CD4-positive, CD25-positive, alpha-beta regulatory T cell (primary cell): ENCODE measurements at places on chromosomes 3 and 15. TPM values are rescaled to one million over a fixed set of nuclear protein-coding genes. Genes with fewer than 3 reads are reported as not detected.

ATP1B3 gene
- 53.6 TPM for total RNA-seq

- H3K4me1 ChIP-seq = peaks cover 21% of the 10 kb centered on the region
- no peak overlapping the region for H3K4me3 ChIP-seq
- H3K27ac ChIP-seq = no peak overlapping the region
- H3K36me3 ChIP-seq = no peaks in the 10 kb centered on the region
Measured at GRCh38 chr3:52059781-52060180, 3.4 kb upstream of the DUSP7 start.

DNA sequence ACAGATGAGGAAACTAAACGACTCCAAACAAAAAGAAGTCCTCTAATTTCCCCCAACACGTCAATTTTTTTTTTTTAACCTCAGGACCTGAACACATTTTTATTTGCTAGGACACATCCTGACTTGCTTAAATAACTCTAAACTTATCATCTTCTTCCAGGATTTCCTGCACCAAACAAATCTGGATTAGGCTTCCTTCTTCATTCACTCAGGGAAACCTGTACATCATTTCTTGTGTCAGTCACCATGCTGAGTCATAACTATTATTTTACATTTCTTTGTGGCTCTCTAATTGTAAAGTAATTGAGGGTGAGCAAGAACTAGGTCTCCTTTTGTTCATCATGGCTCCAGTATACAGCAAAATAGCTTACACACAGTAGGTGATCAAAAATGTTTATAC lies 433.4 kb upstream of the GBE1 start:
- no peaks in the 10 kb centered on the region for H3K27me3 ChIP-seq
- no peak overlapping the region for H3K27ac ChIP-seq
- H3K36me3 ChIP-seq = no peaks in the 10 kb centered on the region
- no peak overlapping the region for H3K4me3 ChIP-seq
- H3K4me1 ChIP-seq = no peaks in the 10 kb centered on the region
- DNase-seq = no peak

- H3K27ac ChIP-seq = no peak overlapping the region
- H3K4me1 ChIP-seq = no peaks in the 10 kb centered on the region
- H3K4me3 ChIP-seq = no peak overlapping the region
- no peaks in the 10 kb centered on the region for H3K36me3 ChIP-seq
- no peak for DNase-seq
- peaks cover 4% of the 10 kb centered on the region for H3K27me3 ChIP-seq
Measured at GRCh38 chr3:44125882-44126281, 115.8 kb upstream of the TOPAZ1 start.

- H3K27ac ChIP-seq = no peak overlapping the region
- H3K4me1 ChIP-seq = no peaks in the 10 kb centered on the region
- no peak overlapping the region for H3K4me3 ChIP-seq
- H3K27me3 ChIP-seq = no peaks in the 10 kb centered on the region
- no peak for DNase-seq
Measured at GRCh38 chr3:52392216-52392930, 52.5 kb downstream of the SEMA3G start.

DNA sequence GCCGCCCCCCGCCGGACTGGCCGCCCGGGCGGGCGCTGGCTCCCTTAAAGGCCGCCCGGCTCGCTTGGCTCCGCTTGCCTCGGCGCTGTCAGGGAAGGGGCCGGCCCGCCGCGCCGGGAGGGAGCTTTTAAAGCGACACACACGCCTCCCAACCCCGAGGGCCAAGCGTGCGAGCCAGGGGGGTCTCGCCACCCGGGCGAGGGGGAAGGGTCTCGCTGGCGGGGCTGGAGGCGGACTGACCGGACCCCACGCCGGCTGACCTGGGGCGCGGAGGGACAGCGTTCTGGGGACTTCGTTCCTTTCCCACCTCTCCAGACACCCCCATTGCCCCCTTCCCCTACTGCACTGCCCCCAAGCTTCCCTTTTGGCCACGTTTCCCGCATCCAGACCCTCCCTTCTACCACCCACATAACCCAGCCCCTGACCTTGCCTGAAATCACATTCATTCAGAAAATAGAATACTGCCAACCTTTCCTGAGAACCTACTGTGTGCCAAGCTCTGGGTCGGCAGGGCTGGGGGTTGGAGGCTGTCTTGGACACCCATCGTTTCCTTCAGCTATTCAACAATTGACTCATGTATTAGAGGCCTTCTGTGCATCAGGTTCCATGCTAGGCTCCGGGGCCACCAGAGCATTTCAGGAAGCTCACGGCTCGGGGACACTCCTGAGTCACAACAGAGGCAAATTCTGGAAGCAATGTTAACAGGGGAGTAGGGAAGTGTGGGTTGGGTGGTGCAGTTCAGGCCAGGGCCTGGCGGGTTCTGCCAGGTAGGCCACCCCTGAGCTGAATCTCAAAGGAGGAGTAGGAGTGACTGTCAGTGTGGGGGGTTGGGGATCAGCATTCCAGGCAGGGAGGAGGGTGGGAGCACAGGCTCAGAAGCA lies at the start of gene INSYN1:
INSYN1 (minus strand) TSS at position 102 of the 881 bp plus-strand sequence. CDS start 2,221 bp downstream, outside the sequence.
- no peak within 1 kb of the TSS for H3K4me3 ChIP-seq
- H3K27ac ChIP-seq = no peak within 1 kb of the TSS
- H3K27me3 ChIP-seq = peaks cover 16% of the 10 kb centered on the region
- H3K36me3 ChIP-seq = no peaks in the 10 kb centered on the region

- H3K36me3 ChIP-seq = peaks cover 74% of the 10 kb centered on the region
- no peaks in the 10 kb centered on the region for H3K4me1 ChIP-seq
- H3K4me3 ChIP-seq = no peak overlapping the region
- no peak for DNase-seq
- no peak overlapping the region for H3K27ac ChIP-seq
Measured at GRCh38 chr15:34359416-34359815, 7.6 kb downstream of the LPCAT4 start.

DNA sequence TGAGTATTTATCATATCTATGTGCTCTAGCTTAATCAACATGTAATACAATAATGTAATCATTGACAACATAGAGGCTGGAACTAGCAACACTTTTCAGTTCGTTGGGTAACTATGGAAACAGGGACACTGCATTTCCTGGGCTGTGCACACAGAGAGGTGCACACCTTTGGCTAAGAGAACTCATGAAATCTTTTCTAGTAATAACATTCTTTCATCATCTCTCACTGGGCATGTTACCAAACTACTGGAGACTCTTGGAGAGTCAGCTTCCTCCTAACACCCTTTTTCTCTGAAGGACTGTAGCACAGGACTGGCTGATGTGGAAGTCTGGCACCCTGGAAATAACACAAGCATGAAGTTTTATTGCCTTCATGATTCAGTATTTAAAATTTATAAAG lies 135.6 kb downstream of the KCNMB2 start:
- no peak for DNase-seq
- H3K27me3 ChIP-seq = no peaks in the 10 kb centered on the region
- no peaks in the 10 kb centered on the region for H3K36me3 ChIP-seq
- no peaks in the 10 kb centered on the region for H3K4me1 ChIP-seq
- H3K27ac ChIP-seq = no peak overlapping the region
- H3K4me3 ChIP-seq = no peak overlapping the region

DNA sequence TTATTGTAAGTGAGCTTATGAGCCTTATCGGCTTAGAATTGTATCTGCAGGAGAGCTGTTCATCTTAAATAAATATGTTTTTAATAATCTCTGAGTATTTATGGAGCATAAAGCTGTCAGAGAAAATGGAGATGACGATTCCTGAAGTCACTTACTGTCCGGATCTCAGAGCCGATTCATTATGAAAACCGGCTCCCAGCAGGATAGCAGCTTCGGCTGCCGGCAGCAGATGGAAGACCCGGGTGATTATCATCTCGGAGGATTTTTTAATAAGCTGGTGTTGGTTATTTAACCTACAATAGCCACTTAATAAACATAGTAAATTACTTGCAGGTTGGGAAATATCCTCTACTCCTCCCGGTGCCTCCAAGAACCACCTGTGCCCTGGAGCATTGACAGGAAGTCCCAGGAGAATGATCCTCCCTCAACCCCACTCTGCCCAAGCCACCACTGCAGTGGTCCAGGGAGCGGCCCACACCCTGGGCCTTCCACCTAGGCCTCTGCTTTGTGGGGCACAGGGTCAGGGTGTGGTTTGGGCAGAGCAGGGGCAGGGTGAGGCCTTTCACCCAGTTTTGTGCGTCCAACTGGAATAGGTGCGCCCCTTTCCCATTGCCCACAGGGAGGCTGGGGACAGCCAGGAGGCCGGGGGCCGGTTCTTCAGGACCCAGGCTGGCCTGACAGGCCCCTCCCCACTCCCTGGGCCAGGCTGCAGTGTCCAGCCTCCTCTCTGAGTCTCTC lies 42.2 kb upstream of the PRR23E start:
- no peaks in the 10 kb centered on the region for H3K4me1 ChIP-seq
- H3K27me3 ChIP-seq = no peaks in the 10 kb centered on the region
- no peak for DNase-seq
- H3K27ac ChIP-seq = no peak overlapping the region

DNA sequence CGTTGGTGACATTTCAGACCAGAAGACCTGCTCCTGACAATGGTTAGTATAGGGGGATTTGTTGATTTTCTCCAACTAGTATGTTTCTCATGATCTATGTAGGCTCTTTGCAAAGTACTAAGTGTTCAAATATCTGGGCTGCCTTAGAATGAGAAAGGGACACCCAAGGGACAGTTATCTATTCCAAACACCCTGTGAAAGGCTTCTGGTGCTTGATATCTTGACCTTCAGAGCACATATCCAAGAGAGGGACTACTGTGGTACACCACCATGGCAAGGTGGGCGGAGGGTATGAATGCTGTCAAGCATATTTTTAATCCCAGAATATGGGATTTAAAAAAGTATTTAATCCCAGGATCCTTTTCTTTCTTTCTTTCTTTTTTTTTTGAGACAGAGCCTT lies 1.1 kb downstream of the FANCD2OS start:
- no peak overlapping the region for H3K27ac ChIP-seq
- no peak for DNase-seq
- H3K4me1 ChIP-seq = no peaks in the 10 kb centered on the region
- no peaks in the 10 kb centered on the region for H3K36me3 ChIP-seq
- H3K27me3 ChIP-seq = no peaks in the 10 kb centered on the region
- H3K4me3 ChIP-seq = no peak overlapping the region

DNA sequence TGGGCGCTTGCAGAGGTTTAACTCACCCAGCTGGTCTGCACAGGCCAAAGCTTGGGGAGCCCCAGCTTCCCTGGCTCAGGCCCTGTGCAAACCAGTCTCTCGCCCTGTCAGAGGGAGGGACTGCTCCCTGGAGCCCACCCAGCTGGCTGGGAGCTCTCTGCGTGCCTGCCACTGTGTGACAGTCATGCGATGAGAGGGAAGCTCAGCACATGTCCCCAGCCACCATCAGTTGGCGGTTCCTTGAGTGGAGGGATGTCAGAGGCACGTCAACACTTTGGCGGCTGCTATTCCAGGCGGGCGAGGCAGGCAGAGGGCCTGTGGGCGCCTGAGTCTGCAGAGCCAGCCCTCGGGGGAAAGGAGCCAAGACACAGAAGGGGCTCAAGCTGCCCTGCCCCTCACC lies 324.6 kb downstream of the UACA start:
- no peak for DNase-seq
- no peaks in the 10 kb centered on the region for H3K27me3 ChIP-seq
- H3K4me3 ChIP-seq = no peak overlapping the region
- H3K27ac ChIP-seq = no peak overlapping the region
- H3K36me3 ChIP-seq = no peaks in the 10 kb centered on the region

DNA sequence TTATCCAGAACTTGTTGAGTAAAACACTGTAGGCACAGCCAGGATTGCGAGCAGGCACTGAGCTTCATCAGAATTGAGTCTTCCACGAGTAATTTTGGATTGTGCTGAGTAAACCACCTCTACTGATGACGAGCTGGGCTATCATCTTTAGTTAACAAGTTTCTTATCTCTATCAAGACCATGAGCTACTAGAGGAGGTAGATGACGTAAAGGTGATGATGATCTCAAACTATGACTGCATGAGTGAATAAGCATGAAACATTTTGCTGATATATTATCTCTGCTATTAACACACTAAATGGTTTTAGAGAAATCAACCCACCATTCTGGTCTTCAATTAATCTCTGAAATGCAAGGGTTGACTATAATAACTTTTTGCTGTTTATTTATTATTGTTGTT lies 506.0 kb downstream of the GBE1 start:
- no peak overlapping the region for H3K27ac ChIP-seq
- no peak overlapping the region for H3K4me3 ChIP-seq
- H3K27me3 ChIP-seq = no peaks in the 10 kb centered on the region
- DNase-seq = no peak
- no peaks in the 10 kb centered on the region for H3K4me1 ChIP-seq
- H3K36me3 ChIP-seq = no peaks in the 10 kb centered on the region

GRCh38 chr3:39090922-39091321 lies 16.5 kb downstream of the GORASP1 start:
- no peak for DNase-seq
- H3K27me3 ChIP-seq = no peaks in the 10 kb centered on the region
- H3K27ac ChIP-seq = no peak overlapping the region
- H3K4me3 ChIP-seq = no peak overlapping the region
- no peaks in the 10 kb centered on the region for H3K4me1 ChIP-seq

GRCh38 chr3:134449951-134450350 lies 35.8 kb downstream of the ANAPC13 start:
- H3K4me3 ChIP-seq = no peak overlapping the region
- H3K36me3 ChIP-seq = no peaks in the 10 kb centered on the region
- H3K27ac ChIP-seq = no peak overlapping the region
- no peak for DNase-seq
- no peaks in the 10 kb centered on the region for H3K4me1 ChIP-seq
- H3K27me3 ChIP-seq = peaks cover 18% of the 10 kb centered on the region

- DNase-seq = no peak
- H3K27ac ChIP-seq = no peak overlapping the region
- no peaks in the 10 kb centered on the region for H3K27me3 ChIP-seq
- H3K4me3 ChIP-seq = no peak overlapping the region
- H3K4me1 ChIP-seq = no peaks in the 10 kb centered on the region
Measured at GRCh38 chr3:21620511-21621155, 130.4 kb downstream of the ZNF385D start.

DNA sequence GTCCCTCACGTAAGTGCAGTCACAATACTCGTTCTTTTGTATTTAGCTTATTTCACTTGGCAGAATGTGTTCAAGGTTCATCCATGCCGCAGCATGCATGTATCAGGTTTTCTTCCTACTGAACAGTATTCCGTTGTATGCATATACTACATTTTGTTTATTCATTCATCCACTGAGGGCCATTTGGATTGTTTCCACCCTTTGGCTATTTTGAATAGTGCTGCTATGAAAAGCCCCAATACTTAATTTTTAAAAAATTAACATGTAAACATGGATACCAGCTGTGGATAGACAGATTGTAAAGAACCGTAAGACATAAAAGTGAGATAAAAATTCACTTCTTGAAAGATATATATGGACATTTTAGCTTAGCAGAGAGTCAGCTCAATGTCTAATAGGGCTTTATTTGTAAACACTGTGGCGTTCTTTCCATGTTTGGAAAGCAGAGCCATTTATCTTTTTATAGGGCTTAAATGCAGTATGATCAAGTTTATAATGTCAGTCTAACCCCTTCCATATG lies 115.9 kb downstream of the VPS8 start:
- no peaks in the 10 kb centered on the region for H3K4me1 ChIP-seq
- no peak overlapping the region for H3K27ac ChIP-seq

- DNase-seq = no peak
- H3K27ac ChIP-seq = no peak overlapping the region
- peak overlapping the region; percentile 82 for H3K4me3 ChIP-seq
- H3K4me1 ChIP-seq = peaks cover 60% of the 10 kb centered on the region
Measured at GRCh38 chr3:57758686-57759085, 2.6 kb downstream of the SLMAP start.

GRCh38 chr3:135009014-135009413 lies 214.0 kb downstream of the EPHB1 start:
- no peak overlapping the region for H3K27ac ChIP-seq
- H3K4me1 ChIP-seq = no peaks in the 10 kb centered on the region
- no peak for DNase-seq
- H3K27me3 ChIP-seq = no peaks in the 10 kb centered on the region
